ENCODE measurements at places on chromosomes 2 and 18. TPM values are rescaled to one million over a fixed set of nuclear protein-coding genes. Genes with fewer than 3 reads are reported as not detected.
A peak's percentile ranks its signal among the peaks of the same experiment; 100 is the strongest.

UPP2 gene
- not detected for total RNA-seq

DNA sequence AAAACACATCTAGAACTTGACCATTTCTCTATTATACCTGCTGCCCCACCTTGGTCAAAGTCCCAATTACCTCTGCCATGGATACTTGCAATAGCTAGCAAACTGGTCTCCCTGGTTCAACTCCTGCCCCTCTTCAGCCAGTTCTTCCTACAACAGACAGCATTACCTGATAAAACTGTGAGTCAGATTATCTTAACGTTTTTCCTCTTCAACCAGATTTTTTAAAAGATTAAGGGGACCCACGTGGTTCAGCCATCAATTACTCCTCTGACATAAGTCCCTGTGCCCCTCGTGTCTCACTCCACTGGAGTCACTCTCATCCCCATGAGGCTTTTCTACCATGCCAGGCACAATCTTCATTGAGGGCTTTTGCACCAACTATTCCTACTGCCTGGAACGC, 5.3 kb upstream of the ARHGAP15 start:
- no peak for DNase-seq

- no peak for DNase-seq
Measured at GRCh38 chr18:75483662-75484061, 56.2 kb upstream of the SMIM21 start.

DNA sequence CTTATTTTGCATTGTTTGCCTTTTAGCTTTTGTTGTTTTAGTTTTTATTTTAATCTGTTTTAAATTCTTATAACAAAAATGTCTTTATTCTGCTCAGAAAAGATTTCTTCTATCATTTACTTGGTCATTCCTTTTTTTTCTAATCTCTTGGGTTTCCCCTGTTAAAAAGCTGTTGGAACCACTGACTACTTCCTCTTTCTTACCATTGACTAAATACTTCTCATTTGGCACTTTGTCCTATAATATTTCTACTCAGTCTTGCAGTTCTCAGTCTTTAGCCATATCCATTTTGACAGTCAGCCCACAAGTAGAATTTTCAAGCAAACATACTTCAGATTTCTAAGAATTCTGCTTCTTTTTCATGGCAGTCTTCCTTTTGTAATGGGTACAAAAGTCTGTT, 567.2 kb downstream of the SATB2 start:
- DNase-seq, result no peak

MAPK4 gene
- not detected for total RNA-seq

- DNase-seq, result peak; percentile 59
Measured at GRCh38 chr2:229660951-229661350, 53.4 kb downstream of the DNER start.

DNA sequence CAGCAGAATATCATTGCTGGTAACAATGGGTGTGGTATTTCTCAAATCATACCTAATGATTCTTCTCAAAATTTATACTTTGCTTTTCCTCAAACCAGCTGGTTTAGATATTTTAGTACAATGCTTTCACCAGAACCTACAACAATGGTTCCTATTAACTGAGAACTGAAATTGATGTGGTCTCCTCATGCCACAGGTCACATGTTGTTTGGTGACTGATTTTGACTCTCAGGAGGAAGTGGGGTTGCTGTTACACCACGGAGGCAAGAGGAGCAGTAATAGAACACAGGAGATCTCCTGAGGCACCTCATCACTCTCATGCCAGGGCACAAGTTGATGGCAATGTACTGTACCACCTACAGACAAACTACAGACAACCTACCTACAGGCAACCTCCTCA, 3.0 kb upstream of the CEP68 start:
- DNase-seq, result no peak

DNA sequence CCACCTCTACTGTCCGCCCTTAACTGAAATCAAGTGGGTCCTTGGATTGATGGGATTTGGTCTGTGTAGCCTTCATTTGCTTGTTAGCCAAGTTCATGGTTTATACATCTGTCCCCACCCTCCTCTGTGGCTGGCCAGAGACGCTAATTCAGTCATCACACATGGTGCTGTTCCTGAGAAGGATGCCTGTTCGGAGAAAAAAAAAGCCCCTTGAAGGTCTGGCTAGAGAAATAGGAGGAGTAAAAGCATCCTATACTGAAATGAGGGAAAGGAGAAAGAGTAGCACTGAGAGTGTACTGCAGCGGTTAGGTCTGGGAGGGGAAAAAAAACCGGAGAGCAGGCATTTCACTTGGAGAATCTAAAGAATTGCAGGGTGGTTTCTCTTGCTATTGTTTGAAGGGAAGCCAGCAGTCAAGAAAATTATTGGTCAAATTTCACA, 180.6 kb upstream of the EPAS1 start:
- peak; percentile 63 for DNase-seq

- no peak for DNase-seq
Measured at GRCh38 chr18:2168022-2168421, 403.3 kb downstream of the METTL4 start.

- no peak for DNase-seq
Measured at GRCh38 chr2:8298783-8299182, 383.1 kb upstream of the ID2 start.

C2orf72 gene
- total RNA-seq, result 0.50 TPM

- no peak for DNase-seq
Measured at GRCh38 chr2:157375384-157375783, 49.8 kb upstream of the ERMN start.

CCDC141 gene
- total RNA-seq, result 0.05 TPM
